Karpas-422 (cell line): ENCODE measurements at places on chromosomes 2 and 18.
A peak's percentile ranks its signal among the peaks of the same experiment; 100 is the strongest.

DNA sequence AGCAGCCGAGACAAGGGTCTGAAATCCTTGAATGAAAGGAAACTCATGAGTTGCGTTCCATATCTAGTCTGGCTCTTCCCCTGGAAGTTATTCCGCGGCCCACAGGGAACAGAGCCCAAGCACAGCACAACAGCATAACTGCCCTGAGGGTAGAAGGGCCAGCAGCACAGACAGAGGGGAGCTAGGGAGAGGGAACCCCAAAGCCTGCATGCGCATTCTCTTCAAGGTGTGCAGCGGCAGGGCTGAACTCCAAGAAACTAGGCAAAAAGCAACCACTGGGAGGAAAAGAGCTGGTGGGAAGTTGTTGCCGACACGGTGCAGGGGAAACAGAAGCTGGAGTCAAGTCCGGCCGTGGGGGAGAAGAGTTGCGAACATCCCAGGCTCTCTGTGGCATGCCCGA is 11.8 kb downstream of the GPR148 start:
- H3K36me3 ChIP-seq = no peaks in the 10 kb centered on the region
- no peaks in the 10 kb centered on the region for H3K27me3 ChIP-seq
- H3K4me1 ChIP-seq = no peaks in the 10 kb centered on the region
- no peak for DNase-seq

DNA sequence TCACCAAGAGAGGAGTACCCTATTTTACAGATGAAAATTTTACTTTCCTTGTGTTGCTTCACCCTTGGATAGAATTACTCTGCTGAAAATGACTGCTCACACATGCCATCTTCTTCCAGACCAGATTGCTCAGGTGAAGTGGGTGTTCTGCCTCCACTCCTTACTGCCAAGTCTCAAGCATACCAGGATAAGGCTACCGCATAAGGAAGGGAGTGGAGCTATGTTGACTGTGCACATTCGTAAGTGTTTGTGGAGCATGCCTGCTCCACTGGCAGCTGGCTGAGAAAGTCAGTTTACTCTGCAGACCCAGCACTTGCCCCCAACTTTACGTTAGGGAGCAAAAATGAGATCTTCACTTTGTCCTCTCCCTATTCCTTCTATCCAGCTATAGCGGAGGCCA is 405.0 kb upstream of the DDX18 start:
- H3K36me3 ChIP-seq = no peaks in the 10 kb centered on the region
- H3K4me1 ChIP-seq = peaks cover 5% of the 10 kb centered on the region; the same call in 1 of the 2 replicates
- H3K27ac ChIP-seq = no peak overlapping the region

GRCh38 chr2:240355001-240355891 is 80.2 kb upstream of the GPC1 start:
- no peaks in the 10 kb centered on the region for H3K27me3 ChIP-seq
- no peak for DNase-seq
- H3K4me1 ChIP-seq = no peaks in the 10 kb centered on the region

DNA sequence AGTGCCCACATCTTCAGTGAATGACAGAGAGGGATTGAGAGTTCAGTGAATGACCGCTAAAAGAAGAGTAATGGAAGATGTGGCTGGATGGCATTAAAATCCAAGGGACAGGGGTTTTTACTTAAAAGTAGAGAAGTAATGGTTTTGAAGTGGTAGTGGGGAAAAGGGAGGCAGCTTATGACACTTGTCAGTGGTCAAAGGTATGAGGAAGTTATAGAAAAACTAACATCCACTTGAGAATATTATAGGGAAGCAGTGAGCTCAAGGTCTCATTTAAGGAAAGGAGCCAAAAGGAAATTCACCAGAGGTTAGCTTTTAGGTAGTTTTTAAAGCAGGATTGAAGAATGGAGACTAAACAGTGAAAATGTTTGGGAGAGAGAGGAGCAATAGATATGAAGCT is 24.3 kb downstream of the CDK15 start:
- no peak overlapping the region for H3K27ac ChIP-seq
- no peaks in the 10 kb centered on the region for H3K27me3 ChIP-seq
- no peaks in the 10 kb centered on the region for H3K36me3 ChIP-seq
- no peaks in the 10 kb centered on the region for H3K4me1 ChIP-seq
- DNase-seq = no peak
- H3K4me3 ChIP-seq = no peak overlapping the region

DNA sequence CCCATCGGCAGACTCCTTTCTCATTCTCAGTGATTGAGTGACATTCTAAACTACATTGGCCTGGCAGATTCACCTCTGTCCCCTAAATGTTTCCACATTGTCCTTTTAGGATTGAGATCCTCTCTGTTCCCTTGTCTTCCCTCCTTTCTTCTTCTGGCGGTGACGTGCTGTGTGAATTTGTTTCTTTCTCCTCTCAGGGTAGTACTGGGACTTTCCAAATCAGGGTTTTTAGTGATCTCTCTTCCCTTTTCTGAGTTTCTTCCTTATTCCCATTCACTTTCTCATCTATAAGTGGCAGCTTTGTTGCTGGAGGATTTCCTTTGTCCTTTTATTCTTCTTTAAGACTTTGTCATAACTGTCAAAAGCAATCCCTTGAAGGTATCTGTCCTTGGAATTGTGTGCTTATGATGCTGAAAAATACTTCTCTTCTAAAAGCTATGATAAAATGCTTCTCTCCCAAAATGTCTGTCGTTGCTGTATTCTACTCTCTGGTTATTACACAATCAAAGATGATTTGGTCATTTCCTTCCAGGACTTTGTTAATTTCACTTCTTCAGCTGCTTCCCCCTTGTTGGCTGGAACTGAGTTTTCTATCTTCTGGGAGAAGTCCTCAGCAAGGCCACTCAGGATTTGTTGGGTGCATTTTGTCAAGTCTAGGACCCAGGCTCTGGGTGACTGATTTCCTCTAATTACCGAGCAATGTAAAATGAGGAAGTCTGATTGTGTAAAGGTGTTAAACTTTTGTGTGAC is 4.9 kb upstream of the IL1B start:
- no peaks in the 10 kb centered on the region for H3K27me3 ChIP-seq
- DNase-seq = peak; percentile 39
- peaks cover 10% of the 10 kb centered on the region; the same call in 1 of the 2 replicates for H3K4me1 ChIP-seq
- H3K4me3 ChIP-seq = no peak overlapping the region

DNA sequence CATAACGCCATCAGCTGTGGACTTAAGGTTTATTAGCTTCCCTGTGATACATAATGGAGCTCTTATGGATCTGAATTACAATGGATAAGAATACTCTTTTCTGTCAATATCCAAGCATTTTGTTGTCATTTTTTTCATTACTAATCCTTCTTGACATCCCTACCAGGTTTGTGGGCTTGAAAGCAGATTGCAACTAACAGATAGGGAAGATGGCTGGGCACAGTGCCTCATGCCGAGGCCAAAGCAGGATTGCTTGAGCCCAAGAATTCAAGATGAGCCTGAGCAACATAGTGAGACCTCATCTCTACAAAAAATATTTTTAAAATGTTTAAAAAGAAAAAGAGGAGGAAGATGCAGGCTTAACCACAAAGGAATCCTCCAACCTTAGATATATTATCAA is 42.4 kb downstream of the ASXL2 start:
- DNase-seq = no peak
- no peak overlapping the region for H3K27ac ChIP-seq
- no peak overlapping the region for H3K4me3 ChIP-seq
- H3K36me3 ChIP-seq = peaks cover 20% of the 10 kb centered on the region
- H3K27me3 ChIP-seq = no peaks in the 10 kb centered on the region

GRCh38 chr2:220871909-220872308 is 700.2 kb downstream of the EPHA4 start:
- H3K27ac ChIP-seq = no peak overlapping the region
- no peaks in the 10 kb centered on the region for H3K27me3 ChIP-seq
- H3K4me1 ChIP-seq = no peaks in the 10 kb centered on the region
- H3K4me3 ChIP-seq = no peak overlapping the region
- DNase-seq = no peak

GRCh38 chr2:68620772-68621171 is 22.6 kb upstream of the PROKR1 start:
- no peaks in the 10 kb centered on the region for H3K27me3 ChIP-seq
- no peak overlapping the region for H3K27ac ChIP-seq
- DNase-seq = no peak
- no peaks in the 10 kb centered on the region for H3K36me3 ChIP-seq

GRCh38 chr18:48127606-48128005 is 197.1 kb upstream of the SMAD2 start:
- H3K27ac ChIP-seq = no peak overlapping the region
- H3K27me3 ChIP-seq = no peaks in the 10 kb centered on the region
- no peak for DNase-seq
- no peaks in the 10 kb centered on the region for H3K4me1 ChIP-seq
- H3K4me3 ChIP-seq = no peak overlapping the region
